ENCODE measurements at places on chromosomes 6 and 20.

GRCh38 chr20:46131396-46131795, 13.3 kb downstream of the CD40 start:
- peak; percentile 80 for DNase-seq

GRCh38 chr6:128357392-128358130, 162.8 kb downstream of the PTPRK start:
- no peak for DNase-seq

DNA sequence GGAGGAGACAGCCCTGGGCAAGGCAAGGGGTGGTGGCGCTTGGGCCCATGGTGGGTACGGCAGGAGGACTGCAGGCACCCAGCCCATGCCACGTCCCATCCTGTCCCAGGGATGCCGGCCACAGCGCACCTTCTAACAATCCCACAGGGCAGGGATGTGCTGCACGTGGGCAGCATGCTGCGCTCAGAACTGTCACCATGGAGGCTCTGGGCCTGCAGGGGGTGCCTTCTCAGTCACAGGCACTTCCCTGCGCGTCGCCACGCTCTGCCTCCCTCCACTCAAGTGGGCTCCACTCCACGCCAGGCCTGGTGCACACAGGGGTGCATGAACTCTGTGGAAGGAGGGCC, 2.4 kb downstream of the CABLES2 start:
- DNase-seq = no peak

GRCh38 chr6:146598772-146599405, at the start of gene ADGB:
ADGB (plus strand) TSS chr6:146598972; CDS start chr6:146599041, 69 bp downstream.
- DNase-seq = peak; percentile 27

GRCh38 chr20:3378138-3378537, 29.3 kb downstream of the DNAAF9 start:
- DNase-seq = no peak

- DNase-seq = no peak
These were observed 82.0 kb upstream of the B3GAT2 start for GRCh38 chr6:71038711-71039344.

GRCh38 chr20:9179193-9179802, 110.4 kb downstream of the PLCB4 start:
- no peak for DNase-seq

- peak; percentile 59 for DNase-seq
These were observed 135.2 kb upstream of the TAB2 start for GRCh38 chr6:149182262-149182661.
